Endothelial cell (in vitro differentiated cells): ENCODE measurements at places on chromosomes 5 and 9.
A peak's percentile ranks its signal among the peaks of the same experiment; 100 is the strongest.

- DNase-seq = no peak
Observed at GRCh38 chr9:75146229-75146628, 57.9 kb downstream of the OSTF1 start.

DNA sequence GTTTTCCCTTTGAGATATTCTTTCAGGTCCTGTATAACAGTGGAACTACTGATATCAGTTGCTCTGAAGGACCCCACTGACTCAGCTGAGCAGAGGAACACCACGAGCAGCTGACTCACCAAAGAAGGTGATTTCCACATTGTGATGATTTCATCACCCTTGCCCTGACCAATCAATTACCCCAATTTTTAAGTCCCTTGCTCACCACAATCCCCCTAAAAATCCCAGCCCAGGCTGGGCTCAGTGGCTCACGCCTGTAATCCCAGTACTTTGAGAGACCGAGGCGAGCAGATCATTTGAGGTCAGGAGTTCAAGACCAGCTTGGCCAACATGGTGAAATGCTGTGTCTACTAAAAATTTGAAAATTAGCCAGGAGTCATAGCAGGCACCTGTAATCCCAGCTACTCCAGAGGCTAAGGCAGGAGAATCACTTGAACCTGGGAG is 125.3 kb upstream of the ABCA1 start:
- no peak for DNase-seq

DNA sequence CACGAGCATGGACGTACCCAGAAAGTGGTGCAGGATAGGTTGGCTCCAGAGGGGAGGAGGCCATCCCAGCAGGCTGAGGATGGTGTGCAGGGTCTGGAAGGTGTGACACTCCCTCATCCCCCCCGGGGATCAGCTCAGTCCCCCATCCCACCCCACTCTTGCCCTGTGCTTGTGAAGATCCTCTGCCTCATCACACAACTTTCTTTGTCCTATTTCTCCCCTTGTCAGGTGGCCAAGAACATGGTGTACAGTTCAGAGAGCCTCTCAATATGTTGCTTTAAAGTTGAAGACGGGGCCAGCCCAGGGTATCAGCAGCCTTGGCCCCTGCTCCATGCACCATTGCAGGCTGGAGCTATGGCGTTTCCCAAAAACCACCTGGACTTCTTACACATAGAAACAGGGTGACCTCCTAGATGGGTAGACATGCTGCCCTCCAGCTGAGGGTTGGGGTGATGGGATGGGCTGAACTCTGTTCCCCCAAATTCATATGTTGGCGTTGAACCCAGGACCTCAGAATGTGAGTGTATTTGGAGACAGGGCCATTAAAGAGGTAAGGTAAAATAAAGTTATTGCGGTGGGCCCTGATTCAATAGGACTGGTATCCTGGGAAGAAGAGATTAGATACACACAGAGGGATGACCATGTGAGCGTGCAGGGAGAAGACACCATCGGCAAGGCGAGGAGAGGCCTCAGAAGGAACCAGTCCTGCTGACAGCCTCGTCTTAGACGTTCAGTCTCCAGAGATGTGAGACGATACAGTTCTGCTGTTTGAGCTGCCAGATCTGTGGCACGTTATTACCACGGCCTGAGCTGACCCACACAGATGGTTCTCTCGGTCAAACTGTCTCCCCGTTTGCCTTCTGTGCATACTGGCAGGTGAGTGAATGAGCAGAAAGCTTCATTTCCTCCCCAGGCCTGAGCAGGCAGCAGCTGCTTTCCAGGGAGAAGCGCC is 272.5 kb downstream of the GADD45G start:
- DNase-seq = no peak

GRCh38 chr5:154316223-154316935 is 125.8 kb downstream of the GALNT10 start:
- DNase-seq = no peak

DNA sequence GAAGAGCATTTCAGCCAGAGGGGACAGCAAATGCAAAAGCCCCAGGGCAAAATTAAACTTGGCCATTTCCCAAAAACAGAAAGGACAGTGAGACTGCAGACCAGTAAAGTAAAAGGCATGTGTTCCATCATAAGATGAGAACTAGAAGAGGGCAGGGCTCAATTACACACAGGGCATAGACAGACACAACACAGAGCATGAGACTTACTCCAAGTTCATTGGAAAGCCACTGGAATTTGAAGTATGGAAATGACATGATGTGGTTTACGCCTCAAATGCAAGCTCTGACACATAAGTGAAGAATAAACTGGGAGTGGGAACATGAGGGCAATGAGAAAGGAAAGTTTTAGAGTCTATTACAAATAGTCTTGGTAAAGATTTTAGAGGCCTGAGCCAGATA is 446.6 kb upstream of the GRIA1 start:
- no peak for DNase-seq

- peak; percentile 33 for DNase-seq
Observed at GRCh38 chr5:3197304-3198073, 398.1 kb upstream of the IRX1 start.

GRCh38 chr5:39102684-39103155 is 28.5 kb upstream of the RICTOR start:
- DNase-seq = no peak

DNA sequence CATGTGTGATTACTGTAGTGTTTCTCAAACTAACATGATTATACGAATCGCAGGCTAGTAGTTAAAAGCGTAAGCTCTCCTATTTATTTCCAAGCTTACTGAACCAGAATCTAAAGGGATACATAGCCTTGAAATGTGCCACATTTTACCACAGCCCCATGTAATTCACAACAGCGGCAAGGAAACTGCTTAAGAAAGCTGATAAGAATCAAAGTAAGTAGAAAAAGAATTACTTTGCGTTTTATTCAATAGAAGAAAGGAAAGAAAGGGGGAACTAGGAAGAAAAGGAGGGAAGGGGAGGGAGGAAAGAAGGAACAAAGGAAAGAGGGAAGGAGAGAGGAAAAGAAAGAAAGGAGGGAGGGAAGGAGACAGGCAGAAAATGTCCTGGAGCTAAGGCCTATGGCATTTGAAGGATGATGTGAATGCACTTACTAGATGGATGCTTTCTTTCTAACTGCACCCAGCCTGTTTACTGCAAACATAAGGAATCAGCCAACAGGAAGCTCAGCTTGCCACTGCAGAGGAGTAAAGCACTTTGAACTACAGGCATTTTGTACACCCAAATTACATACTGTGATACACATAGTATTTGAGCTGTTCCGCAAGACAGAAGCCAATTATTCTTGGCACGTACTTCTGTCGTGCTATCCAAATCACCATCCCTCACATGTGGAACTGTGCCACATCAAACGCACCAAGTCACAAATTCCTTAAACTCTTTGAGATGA is 521.7 kb downstream of the RAB3C start:
- no peak for DNase-seq

GRCh38 chr5:153358315-153358976 is 132.0 kb upstream of the GRIA1 start:
- DNase-seq = no peak

DNA sequence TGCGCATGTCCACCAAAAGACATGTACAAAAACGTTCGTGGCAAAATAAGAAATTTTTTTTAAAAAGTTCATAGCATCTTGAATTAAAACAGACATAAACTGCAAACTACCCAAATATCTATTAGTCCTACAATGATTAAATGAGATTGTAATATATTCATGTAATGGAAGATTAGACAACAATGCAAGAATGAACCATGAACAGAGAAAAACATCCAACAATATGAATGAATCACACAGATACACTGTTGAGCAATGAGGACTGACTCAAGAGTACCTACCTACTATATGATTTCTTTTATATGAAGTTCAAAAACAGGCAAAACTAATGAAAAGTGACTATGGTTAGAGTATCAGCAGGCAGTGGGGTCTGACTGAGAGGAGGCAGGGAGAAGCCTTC is 17.9 kb upstream of the CTNNAL1 start:
- DNase-seq = no peak

- DNase-seq = no peak
Observed at GRCh38 chr5:156431956-156432829, 105.2 kb downstream of the SGCD start.

DNA sequence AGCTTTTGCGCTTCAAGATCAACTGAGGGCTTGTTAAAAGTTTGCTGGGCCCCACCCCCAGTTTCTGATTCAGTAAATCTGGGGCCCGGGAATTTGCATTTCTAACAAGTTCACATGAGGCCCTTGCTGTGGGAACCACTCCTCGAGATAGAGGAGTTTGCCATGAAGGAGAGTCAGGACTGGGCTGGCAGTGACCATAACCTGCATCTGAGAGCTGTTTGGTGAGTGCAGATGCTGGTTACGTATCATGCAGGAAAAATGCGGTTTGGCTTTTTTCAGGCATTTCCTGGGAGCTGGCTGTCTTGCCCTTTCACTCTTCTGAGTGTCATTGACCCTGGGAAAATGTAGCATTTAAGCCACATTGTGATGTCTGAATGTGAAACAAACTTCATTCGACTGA is 9.4 kb upstream of the ANGPTL2 start:
- no peak for DNase-seq

GRCh38 chr9:80485420-80486250 is 913.9 kb downstream of the TLE4 start:
- DNase-seq = no peak

- DNase-seq = no peak
Observed at GRCh38 chr9:133768859-133769510, 30.8 kb upstream of the SARDH start.

DNA sequence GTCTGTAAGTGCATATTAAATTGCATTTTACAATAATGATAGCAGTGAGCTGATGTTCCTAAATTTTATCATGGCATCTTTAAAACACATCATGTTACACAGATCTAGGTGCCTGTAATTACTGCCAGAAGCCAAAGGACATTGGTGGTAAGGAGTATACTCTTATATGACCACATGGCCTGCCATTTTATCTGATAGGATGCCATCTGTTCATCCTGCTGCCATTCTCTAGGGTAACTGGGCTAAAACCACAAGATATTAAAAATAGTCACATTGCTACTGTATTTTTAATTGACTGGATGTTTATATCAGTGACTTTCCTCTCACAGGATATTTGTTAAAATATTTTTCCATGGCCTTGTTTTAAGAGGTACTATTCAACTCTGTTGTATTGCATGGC is 53.1 kb downstream of the HCN1 start:
- DNase-seq = no peak

GRCh38 chr9:86352440-86353077 is 1.7 kb downstream of the TUT7 start:
- DNase-seq = no peak

- no peak for DNase-seq
Observed at GRCh38 chr9:137511758-137512463, 38.3 kb downstream of the PNPLA7 start.

GRCh38 chr5:432201-432927 is 10.6 kb upstream of the EXOC3 start:
- no peak for DNase-seq

DNA sequence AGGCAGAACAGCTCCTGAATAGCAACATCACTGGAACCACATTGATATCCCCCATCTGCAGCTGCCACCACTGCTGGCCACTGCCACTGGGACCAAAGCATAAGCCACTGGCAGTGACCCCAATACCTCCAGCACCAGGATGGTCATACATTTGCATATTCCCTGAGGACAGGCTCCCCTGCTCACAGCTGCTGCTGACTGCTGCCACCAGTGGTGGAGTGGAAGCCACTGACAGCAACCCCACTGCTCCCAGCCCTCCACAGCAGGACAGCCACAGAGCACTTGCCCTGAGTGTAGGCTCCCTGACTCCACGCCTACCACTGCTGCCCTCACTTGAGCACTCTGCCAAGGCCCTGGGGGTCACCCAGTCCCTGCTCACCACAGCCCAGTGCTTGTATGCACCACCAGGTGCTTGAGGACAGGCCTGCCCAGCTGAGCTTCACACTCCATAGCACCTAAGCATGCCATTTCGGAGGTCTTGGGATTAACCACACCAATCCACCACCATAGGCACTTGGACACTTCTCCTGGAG is 327.4 kb upstream of the RPS23 start:
- no peak for DNase-seq

- DNase-seq = no peak
Observed at GRCh38 chr5:132853790-132854189, 12.5 kb downstream of the GDF9 start.

DNA sequence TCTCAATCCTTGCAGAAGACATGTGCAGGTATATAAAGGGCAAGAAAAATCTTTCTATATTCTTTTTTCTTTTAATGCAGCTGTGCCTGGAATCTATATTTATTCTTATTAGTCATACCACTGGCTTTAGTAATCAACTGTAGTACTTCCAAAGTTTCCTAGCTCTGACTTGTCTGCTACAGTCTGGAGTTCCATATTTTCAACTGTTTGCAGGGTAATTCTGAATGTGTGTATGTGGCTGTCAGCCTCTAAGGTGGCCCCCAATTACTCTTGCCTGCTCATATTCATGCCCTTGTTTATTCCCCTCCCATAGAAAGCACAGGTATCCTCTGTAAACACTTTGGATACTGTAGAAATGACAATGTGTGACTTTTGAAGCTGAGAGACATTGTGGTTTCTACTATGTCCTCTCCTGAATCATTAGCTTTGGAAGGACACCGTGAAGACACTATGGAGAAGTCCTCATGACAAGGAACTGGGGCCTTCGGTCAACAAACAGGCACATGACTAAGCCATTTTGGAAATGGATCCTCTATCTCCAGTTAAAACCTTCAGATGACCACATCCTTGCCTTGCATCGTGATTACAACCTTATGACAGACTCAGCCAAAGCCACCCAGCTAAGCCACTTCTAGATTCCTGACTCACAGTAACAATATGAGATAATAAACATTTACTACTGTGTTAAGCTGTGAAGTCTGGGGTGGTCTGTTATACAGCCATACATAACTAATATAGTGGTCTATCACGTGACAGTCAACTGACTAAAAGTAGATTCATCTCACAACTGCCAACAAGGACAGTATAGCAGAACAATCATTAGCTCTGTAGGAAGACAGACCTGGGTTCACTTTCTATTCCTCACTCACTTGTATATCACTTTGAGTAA is 49.5 kb upstream of the SUSD1 start:
- DNase-seq = no peak

DNA sequence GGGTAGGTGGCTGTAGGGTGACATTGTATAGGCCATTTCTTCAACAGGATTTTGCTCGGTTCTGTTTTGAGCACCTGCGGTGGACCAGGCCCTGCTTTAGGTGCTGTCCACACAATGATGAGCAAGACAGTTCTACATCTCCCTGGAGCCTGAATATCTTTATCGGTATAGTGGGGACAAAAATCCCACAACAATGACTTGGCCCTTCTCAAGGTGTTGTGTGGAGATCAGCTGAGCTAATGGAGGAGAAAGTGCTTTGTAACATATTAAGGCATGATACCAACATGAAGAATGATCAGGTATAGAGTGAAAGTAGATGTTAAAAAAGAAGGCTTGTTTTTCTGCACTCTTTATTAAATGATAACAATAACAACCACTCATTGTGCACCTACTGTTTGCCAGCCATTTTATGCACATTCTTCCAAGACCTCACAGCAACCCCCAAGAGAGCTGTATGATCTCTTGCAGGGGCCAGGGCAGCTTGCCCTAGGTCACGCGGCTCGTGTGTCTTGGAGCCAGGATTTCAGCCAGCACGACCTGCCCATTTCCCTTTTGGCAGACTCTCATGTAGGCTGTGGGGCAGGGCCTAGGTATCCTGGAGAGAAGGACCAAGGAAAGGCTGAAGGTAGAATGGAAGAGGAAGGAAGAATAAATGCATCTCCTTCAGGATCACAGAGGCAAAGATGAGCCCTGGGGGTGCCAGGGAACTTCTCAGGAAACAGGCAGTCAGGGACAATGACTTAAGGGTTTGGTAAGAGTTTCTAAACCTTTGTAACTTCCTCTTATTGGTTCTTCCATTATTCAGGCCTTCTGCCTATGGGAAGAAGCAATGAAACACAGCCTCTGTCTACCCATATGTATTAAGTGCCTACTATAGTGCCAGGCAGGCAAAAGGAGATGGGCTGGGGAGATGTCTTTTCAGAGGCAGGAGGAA is 50.0 kb upstream of the PPARGC1B start:
- no peak for DNase-seq
